ENCODE measurements at places on chromosomes 3 and 15.

DNA sequence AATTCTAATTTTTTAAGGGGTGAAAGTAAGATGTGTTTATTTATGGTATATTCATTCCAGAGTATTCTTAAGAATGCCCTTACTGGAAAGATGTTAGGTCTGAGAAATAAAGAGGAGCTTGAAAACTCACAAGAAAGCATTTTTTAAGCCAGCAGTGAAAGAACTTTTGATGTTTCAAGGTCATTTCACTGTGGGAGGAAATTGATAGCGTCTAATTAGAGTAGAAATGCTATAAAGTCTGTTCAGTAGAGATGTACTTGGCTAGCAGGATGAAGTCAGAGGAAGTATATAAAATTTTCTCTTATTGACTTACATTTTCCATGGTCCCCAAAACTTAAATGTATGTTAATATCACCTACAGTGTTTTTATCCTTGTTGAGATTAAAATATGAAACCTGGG lies 354.6 kb downstream of the CNTN6 start:
- no peak for DNase-seq

DNA sequence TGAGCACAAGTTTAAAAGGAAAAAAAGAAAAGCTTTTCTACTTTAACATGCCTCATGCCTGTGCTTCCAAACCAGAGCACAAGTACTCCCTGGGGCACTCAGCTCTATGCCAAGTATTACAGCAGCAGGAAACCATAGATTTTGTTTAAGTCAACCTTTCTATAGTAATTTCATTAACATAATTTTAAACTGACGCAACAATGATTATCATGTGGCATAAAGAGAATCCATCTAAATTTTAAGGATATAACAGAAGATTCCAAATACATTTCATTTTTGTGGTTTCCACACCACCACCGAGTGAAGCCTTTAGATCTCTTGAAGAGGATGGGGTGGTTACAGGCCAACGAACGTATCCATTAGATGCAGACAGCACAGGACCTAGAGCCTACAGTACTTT lies 112.1 kb downstream of the TNIK start:
- peak; percentile 19 for DNase-seq

GRCh38 chr15:38589502-38589901 lies 24.9 kb upstream of the RASGRP1 start:
- DNase-seq, result no peak

GRCh38 chr15:53851110-53851848 lies 91.8 kb upstream of the WDR72 start:
- DNase-seq, result no peak

- DNase-seq, result no peak
Observed at GRCh38 chr3:172815857-172816256, 65.3 kb downstream of the ECT2 start.

DNA sequence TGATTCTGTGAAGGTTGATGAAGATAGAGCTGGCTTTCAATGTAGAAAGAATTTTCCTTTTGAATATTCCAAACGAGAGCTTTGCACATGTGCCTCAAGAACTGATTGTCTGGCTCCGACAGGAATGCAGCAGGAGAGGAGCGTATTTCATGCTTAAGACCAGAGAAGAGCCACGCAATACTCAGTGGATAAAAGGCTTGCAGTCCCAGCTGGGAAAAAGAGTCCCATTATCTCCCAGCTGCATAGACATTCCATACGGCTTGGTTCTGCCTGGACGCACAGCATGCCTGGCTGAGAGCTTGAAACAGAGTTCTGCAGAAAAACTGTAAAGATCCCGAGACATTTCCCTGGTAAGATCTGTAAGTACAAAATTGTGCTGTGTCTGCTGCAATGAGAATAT lies at the start of gene CNTN6:
Gene CNTN6 (plus strand): TSS at position 254 of the 400 bp plus-strand sequence. CDS start 54,985 bp downstream, outside the sequence.
- peak; percentile 33 for DNase-seq

DNA sequence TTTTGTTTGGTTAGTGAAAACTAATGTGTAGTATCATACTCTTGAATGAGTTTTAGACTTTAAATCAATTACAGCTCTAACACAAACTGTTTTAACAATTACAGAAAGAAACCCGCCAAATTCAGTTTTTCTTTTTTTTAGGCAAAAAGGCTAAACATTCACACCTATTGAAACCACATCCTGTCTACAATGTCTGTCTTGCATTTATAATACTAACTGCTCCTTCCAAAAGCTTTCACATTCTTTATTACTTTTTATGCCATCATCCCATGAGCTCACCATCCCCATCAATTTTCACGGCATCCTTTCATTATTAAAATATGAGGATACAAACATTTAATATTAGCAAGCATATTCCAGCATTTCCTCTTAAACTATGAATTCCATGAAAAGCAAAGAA lies 593.3 kb downstream of the FOXP1 start:
- no peak for DNase-seq

- DNase-seq, result peak; percentile 42
Observed at GRCh38 chr3:42772670-42773408, at the start of gene CCDC13. TSS of gene CCDC13 (minus strand) at chr3:42773253. CDS start at chr3:42758345, 14,908 bp downstream.

GRCh38 chr15:58515807-58516206 lies 84.0 kb downstream of the LIPC start:
- DNase-seq, result no peak

GRCh38 chr3:136074546-136075170 lies 109.1 kb downstream of the PPP2R3A start:
- no peak for DNase-seq

DNA sequence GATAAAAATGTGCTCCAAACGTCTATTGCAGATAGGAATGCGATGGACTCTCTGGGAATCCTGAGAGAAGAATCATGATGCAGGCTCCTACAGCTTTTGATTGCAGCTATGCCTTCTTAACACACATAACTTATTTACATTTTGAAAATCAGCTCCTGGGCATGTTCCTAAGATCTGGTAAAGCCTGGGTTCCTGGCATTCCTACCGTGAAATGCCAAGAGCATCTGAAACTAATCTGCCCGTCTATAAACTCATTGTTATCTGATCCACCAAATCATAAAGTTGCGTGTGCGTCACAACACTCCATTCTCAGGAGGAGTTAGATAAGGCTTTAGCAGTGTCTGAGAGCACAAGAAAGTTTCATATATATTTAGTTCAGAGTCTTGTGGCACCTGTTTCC lies 79.0 kb upstream of the VGLL3 start:
- no peak for DNase-seq

DNA sequence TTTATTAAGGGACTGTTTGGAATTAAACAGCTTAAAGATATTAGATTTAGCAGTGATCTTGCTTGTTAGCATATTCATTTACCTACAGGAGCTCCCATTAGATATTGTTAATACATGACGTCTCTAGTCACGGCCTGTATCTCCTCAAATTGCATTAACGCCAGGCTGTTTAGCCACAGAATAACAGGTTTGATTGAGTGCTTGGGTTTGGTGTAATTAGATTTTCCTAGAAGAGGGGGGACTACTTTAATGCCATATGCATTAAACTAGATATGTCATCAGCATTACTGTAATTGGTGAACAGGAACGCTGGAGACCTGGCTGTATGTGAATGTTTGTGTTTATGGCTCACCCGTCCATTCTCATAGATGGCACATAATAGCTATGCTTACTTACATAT lies 841.4 kb upstream of the NR2F2 start:
- no peak for DNase-seq

DNA sequence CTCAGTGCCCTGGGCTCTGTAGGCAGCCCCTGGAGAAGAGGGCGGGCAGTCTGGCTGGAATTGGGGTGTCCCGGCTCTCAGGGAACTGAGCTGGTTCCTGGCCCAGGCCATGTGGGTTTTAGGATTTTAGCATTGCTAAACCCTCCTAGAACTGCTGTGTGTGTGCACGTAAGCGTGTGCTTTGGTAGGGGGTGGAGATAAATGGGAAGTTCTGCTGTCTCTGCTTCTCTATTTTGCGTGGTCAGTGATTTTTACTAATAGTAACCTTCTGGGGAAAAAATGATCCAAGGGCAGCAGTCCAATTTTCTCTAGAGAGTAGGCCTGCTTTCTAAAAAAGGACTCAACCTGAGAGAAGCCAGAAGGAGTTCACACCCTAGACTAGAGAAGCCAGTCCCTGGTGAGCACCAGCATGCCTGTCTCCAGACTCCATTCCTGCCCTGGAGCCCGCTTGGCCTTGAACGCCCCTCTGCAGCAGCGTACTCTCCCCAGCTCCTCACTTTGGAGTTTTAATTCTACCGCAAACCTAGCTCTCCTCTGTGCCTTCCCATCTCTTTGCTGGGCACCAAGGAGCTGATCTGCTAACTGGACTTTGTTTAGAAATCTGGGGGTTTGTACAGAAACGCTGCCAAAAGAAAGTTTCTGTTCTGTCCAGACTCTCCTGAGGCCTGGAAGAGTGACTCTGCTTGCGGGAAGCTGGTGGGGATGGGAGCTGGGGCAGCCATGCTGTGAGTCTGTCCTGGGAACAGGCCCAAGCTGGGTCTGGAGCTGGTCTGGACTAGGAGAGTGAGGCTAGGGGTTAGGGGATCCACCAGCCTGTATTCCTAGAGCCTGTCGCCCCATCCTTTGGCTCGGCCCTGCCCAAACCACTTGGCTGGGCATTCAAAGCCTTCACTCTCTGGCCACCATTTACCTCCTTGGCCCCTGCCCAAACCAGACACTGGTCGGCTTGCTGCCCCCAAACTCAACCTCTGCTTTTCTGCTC lies 19.7 kb downstream of the CORO2B start:
- DNase-seq, result no peak

DNA sequence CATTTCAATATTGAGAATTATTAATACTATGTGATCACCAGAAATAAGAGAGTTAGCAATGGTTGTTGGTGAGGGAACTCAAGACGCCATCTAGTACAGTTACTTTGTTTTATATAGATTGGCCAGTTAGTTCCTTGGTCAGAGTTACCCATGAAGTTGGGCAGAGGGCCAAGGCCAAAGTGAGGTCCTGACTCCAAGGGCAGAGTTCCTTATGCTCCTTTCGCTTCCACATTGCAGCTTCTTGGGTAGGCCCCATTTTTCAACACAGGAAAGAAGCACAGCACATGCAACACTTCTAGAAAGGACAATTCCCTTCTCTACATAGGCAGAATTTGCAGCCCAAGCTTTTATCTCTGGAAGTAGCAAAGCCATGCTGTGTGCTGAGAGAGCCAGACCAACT lies 178.6 kb downstream of the KCNAB1 start:
- DNase-seq, result no peak

GRCh38 chr15:68791431-68792283 lies 29.0 kb downstream of the ANP32A start:
- DNase-seq, result no peak

GRCh38 chr3:115657168-115657567 lies 33.9 kb downstream of the GAP43 start:
- DNase-seq, result no peak

- peak; percentile 40 for DNase-seq
Observed at GRCh38 chr15:74027688-74028087, 33.2 kb downstream of the PML start.

- no peak for DNase-seq
Observed at GRCh38 chr15:75723171-75723846, 10.7 kb upstream of the CSPG4 start.

DNA sequence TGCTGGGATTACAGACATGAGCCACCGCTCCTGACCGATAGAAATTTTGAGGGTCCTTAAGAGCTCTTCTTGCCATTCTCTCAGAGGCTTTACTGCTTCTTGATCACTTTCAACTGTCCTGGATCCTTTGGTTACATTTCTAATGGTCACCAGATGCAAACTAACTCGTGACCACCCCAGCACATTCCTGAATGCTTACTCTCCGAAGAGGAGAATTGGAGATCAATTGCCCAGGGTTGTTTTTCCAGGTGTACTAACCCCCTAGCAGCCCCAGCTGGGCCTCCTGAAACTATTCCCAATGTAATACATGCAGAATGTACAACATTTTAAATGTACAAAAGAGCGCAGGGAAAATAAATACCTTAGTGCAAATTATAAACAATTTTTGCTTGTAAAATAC lies 65.1 kb upstream of the TBL1XR1 start:
- DNase-seq, result no peak

DNA sequence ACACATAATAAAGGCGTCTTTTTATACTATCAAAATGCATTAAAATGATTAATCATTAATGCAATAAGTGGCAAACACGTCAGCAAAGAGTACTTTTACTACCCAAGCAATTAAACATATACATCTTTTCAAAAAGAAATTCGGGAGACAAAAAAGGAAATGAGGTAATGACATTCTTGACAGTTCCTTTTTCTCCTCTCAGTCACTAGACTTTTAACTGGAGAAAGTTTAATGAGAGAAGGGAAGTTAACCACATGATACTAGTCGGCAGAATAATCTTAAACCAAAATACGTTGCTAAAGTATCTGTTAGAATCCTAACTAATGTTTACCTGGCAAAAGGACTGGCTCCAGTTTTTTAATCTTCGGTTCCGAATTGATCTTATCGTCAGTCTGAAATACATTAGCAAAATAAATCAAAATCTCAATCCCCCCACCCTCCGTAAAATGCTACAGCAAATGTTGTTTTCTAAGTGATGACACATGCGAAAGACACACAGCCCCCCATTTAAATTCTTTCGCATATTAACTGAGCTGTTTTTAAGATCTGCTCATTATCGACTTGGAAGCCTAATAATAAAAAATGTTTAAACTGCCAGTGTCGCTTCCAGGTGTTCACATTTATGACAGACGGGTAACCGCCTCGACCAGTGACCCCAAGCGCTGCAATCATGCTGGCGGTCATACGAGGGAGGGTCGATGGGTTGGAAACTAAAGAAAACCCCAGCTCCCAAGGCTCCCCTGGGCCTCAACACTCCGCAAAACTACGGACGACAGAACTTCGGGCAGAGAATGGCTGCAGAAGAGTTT lies 778 bp downstream of the MTMR10 start:
- DNase-seq, result no peak

DNA sequence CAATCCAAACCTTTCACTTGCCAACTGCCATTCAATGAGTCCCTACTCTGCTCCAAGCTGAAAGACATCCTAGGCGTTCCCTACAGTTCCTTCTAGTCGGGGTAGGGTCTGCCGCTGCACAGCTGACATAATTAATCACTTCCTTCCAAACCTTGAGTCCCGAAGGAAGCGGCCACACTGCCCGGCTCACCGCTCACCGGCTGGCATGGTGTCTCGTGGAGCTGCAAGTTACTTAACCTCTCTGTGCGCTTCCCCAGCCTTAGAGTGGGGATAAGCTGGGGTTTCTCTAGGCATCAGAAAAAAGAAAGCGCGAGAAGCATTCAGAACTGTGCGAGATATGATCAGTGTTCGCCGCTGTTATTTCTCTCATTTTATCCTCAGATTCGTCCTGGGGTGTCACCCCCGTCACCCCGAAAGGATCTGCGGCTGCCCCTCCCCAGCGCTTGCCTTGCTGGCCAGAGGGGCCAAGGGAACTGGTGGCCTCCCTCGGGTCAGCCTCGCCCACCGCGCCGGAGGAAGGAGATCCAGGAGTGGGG lies 748 bp downstream of the MRPS25 start:
- DNase-seq, result no peak

DNA sequence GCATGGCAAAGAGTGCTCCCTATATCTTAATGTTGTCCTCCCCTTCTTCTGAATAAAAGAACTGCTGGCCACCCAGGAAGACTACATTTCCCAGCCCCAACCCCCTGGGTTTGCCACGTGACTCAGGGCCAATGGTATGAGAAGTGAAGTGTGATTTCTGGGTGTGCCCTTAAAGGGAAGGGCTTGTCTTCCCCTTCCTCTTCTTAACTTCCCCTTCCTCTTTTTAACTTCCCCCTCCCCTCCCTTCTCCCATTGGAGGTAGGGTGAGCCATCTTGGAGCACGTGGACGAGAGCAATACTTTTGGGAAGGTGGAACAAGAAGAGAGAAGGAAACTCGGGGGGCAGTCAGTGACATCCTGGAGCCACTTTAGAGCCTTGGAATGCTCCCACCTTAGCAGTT lies 6.8 kb upstream of the KBTBD12 start:
- DNase-seq, result no peak

GRCh38 chr3:34584971-34585370 lies 786.5 kb downstream of the PDCD6IP start:
- no peak for DNase-seq

GRCh38 chr3:173823911-173824460 lies 426.4 kb downstream of the NLGN1 start:
- no peak for DNase-seq
